Neural progenitor cell (in vitro differentiated cells): ENCODE measurements at places on chromosomes 16 and 17.
A peak's percentile ranks its signal among the peaks of the same experiment; 100 is the strongest.

DNA sequence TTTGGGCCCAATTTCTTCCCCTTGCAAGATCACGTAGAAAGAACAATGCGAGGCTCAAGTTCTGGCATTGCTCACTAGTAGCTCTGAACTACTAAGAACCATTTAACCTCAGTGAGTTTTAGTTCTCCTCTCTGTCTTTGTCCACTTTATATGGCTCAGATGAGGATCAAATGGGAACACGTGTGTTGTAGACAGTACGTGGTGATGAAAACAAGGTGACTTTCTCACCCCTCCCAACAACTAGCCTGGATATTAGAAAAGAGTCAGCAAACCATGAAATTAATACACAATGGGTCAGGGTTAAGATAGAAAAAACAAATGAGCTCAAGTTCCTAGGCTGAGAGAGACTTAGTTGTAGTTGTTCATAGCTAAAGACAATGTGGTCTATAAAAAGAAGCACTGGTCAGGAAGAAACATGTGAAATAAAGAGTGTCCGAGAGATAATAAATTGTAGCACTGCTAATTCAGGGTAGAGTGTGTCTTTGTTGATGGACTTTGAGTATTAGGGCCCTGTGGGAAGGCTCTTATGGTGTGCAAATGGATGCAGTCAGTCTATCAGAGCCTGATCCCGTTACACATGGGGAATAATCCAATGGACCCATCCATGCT is 417.0 kb downstream of the HAPSTR1 start:
- DNase-seq: no peak

GRCh38 chr16:52293204-52293603 is 253.7 kb downstream of the TOX3 start:
- DNase-seq: no peak

- no peak for DNase-seq
Observed at GRCh38 chr16:53925107-53925410, 221.1 kb downstream of the FTO start.

DNA sequence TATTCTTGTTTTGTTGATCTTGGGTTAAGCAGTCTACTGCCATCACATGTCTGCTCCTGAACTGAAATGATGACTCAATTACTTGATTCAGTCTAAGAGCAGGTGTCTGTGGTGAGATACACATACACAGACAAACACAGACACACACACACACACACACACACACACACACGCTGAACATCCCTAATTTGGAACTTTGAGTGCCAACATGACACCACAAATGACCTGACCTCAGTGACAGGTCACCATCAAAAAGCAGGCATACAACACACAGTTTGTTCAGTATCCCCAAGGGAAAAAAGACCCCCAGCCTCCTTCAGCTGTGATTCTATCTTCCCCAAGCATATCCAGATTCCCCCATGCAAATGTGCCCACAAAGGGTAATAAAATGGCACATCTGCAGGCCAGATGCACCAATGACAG is 130.1 kb upstream of the TMEM97 start:
- DNase-seq: no peak

DNA sequence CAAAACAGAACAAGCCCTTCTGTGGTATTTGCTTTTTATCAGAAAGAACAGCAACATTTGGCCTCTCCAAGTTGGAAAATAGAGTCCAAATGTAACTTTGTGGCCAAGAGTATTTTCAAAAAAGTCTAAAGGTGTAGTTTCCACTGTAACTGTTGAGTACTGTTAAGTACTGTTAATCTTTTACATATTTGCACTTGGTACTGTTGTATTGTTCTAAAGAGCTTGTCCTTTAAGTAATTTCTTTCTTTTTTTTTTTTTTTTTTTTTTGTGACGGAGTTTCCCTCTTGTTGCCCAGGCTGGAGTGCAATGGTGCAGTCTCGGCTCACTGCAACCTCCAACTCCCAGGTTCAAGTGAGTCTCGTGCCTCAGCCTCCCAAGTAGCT is 21.5 kb downstream of the LDAF1 start:
- DNase-seq: no peak

DNA sequence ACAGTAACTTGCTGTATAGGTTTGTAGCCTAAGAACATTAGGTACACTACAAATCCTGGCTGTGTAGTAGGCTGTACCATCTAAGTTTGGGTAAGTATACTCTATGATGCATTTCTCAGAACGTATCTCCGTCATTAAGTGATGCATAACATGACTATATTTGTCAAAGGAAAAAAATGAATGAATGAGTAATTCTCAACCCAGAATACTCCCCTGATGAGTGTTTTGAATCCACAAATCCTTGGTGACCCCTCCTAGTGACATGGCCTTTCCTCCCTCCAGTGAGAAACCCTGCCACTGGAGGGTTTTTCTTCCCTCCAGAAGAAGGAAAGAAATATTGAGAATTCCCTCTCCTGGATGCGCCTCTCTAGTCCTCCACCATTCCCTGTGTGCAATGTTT is 24.0 kb upstream of the SALL1 start:
- no peak for DNase-seq

GRCh38 chr16:23026784-23027362 is 122.4 kb downstream of the USP31 start:
- DNase-seq: peak; percentile 82

GRCh38 chr16:28155293-28155692 is 56.5 kb downstream of the XPO6 start:
- no peak for DNase-seq
